GM12878 (cell line): ENCODE measurements at places on chromosomes 13 and 19. TPM values are rescaled to one million over a fixed set of nuclear protein-coding genes. Genes with fewer than 3 reads are reported as not detected.
A peak's percentile ranks its signal among the peaks of the same experiment; 100 is the strongest.

The IFT88 gene
- total RNA-seq: 3.5 and 4.3 TPM in 2 replicates

The NLRP5 gene
- not detected in 2 replicates for total RNA-seq

The ZNF418 gene
- total RNA-seq: 0.69 TPM in 2 replicates

The MCF2L gene
- total RNA-seq: 0.96 and 1.1 TPM in 2 replicates

- peak; percentile 56 for DNase-seq
- no peaks in the 10 kb centered on the region for H3K36me3 ChIP-seq
- no peaks in the 10 kb centered on the region for H3K27me3 ChIP-seq
- H3K4me3 ChIP-seq: no peak overlapping the region
- H3K27ac ChIP-seq: no peak overlapping the region; the same call in 1 of the 2 replicates
- H3K4me1 ChIP-seq: peaks cover 13% of the 10 kb centered on the region; the same call in 1 of the 2 replicates
Observed at GRCh38 chr19:51621178-51621577, 9.0 kb downstream of the SIGLEC5 start.

DNA sequence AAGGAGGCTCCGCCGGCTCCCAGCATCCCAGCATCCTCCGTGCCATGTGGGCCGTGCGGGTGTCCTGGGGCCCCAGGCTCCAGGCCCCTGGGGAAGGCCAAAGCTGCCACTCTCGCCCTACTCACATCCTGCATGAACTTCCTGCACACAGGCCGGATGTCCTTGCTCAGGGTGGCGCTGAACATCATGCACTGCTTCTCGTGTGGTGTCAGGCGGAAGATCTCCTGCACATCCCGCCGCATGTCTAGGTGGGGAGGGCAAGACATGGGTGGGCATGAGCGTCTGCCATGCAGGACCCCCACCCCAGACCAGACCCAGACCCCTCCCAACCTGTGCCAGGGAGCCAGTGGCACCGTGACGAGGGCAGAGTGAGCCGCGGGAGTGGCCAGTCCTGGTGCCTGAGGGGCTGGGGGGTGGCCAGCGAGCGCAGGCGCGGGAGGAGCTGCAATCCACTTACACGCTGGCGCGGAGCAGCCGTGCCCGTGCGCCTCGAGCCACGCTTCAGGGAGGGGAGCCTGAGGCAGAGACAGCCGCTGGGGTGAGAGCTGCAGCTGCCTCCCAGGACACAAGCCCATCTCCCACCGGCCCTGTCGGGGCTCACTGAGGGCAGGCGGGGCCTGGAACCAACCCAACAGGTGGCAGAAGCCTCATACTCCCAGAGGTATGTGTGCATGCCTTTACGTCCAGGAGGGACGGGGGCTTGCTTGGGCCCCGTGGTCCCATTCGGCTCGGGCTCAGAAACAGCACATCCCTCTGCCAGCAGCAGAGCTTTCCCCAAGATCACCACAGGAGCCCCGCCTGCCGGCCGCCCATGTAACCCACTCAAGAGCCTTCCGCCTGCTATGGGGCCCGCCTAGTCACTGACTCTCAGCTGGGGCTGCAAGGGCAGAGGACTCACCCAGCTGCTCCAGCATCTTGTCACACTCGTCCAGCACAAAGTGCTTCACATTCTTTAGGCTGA, 8.8 kb downstream of the DDX39A start:
- H3K36me3 ChIP-seq: peaks cover 33% of the 10 kb centered on the region
- DNase-seq: no peak
- H3K27me3 ChIP-seq: no peaks in the 10 kb centered on the region
- H3K27ac ChIP-seq: no peak overlapping the region
- H3K4me3 ChIP-seq: no peak overlapping the region

DNA sequence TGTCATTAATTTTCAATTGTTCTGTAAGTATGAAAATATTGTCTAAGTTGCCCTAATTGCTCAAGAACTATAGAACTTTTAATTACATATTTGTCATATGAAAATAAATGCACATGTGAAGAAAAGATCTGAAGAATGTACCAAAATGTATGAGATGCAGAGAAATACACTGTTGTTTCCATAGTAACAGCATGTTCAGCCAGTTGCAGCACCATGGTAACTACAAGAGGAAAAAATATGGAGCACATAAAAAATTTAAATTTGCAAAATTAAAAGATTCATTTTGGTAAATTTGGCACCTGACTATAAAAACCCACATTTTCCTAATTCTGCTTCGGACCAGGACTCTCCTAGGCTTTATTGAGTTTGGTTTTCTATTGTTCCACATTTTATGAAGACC, 1170.0 kb upstream of the MIR17HG start:
- no peak for DNase-seq
- H3K4me1 ChIP-seq: no peaks in the 10 kb centered on the region
- H3K27ac ChIP-seq: no peak overlapping the region
- no peaks in the 10 kb centered on the region for H3K36me3 ChIP-seq

DNA sequence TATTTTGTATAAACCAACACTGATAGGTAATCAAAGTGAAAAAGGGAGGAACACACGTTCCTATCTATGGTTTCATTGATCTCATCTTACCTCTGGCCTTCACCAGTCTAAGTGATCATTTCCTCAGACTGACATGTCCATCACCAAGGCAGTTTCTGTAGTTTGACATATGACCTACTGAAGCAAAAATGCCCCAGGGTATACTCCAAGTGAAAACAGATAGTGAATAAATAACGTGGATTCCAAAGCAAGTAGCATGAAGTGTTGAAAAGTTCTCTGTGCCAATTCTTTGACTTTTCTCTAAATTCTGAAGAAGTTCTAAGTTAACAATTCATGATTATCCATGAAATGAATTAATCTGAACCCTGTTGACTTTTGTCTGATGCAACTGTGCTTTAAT, 334.2 kb upstream of the SGCG start:
- no peaks in the 10 kb centered on the region for H3K4me1 ChIP-seq
- H3K4me3 ChIP-seq: no peak overlapping the region
- H3K27me3 ChIP-seq: no peaks in the 10 kb centered on the region
- no peaks in the 10 kb centered on the region for H3K36me3 ChIP-seq
- no peak for DNase-seq

GRCh38 chr19:56538761-56539263, at the start of gene ZFP28:
ZFP28 (plus strand) TSS chr19:56538948; CDS start chr19:56539019, 71 bp downstream.
- no peak within 1 kb of the TSS for H3K27ac ChIP-seq
- no peak within 1 kb of the TSS for H3K4me3 ChIP-seq
- no peak for DNase-seq
- H3K4me1 ChIP-seq: no peaks in the 10 kb centered on the region
- no peaks in the 10 kb centered on the region for H3K36me3 ChIP-seq

DNA sequence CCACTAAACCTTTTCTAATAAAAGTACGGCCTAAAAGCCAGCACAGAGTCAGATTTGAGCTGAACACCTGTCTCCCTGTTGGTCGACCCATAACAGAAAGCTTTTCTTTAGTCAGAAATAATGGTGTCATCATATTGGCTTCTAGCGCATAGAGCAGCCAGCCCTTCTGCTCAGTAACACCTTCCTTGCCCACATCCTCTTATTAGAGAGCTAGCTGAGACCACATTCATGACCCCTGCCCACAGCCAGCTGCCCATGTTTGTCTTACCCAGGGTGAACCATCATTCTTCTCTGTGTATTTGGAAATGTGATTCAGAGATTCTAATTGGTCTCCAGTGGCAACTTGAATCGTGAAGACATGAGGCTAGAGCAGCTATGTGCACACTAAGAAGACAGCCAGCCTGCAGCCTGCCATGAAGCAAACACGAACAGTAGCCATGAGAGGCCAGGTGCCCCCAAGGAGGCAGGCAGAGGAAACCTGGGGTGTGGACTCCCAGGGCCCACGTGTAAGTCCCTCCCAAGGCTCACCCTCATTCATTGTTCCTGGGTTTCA, 82.3 kb upstream of the PDCD5 start:
- no peaks in the 10 kb centered on the region for H3K4me1 ChIP-seq
- DNase-seq: no peak
- H3K27ac ChIP-seq: no peak overlapping the region
- no peaks in the 10 kb centered on the region for H3K27me3 ChIP-seq

GRCh38 chr13:100214886-100215285, 126.0 kb downstream of the PCCA start:
- H3K4me1 ChIP-seq: no peaks in the 10 kb centered on the region
- DNase-seq: no peak
- no peaks in the 10 kb centered on the region for H3K27me3 ChIP-seq
- H3K36me3 ChIP-seq: no peaks in the 10 kb centered on the region

- H3K4me3 ChIP-seq: no peak overlapping the region
- no peaks in the 10 kb centered on the region for H3K27me3 ChIP-seq
- no peak for DNase-seq
- no peaks in the 10 kb centered on the region for H3K4me1 ChIP-seq
- no peaks in the 10 kb centered on the region for H3K36me3 ChIP-seq
Observed at GRCh38 chr13:51874651-51875050, 12.9 kb downstream of the CCDC70 start.

- H3K4me3 ChIP-seq: no peak overlapping the region
- no peaks in the 10 kb centered on the region for H3K36me3 ChIP-seq
- no peaks in the 10 kb centered on the region for H3K4me1 ChIP-seq
- H3K27ac ChIP-seq: no peak overlapping the region
Observed at GRCh38 chr13:45545686-45546409, 69.7 kb downstream of the ERICH6B start.

DNA sequence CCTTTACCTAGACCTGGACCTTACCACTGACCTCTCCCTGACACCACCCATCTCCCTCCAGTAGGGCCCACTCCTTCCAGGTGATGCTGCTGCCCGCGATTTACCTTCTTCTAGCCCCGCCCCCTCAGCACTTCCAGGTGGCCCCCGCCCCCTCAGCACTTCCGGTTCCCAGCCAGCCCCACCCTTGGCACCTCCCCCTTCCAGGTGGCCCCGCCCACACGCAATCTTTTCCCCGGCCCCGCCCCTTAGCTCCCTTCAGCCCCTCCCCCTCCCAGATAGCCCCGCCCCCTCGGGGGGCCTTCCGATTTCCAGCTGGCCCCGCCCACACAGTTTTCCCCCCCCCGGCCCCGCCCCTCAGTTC, 586 bp downstream of the LIG1 start:
- H3K4me1 ChIP-seq: peaks cover 19% of the 10 kb centered on the region
- peak overlapping the region; percentile 99 for H3K4me3 ChIP-seq
- H3K36me3 ChIP-seq: no peaks in the 10 kb centered on the region; the same call in 1 of the 2 replicates
- no peaks in the 10 kb centered on the region for H3K27me3 ChIP-seq

DNA sequence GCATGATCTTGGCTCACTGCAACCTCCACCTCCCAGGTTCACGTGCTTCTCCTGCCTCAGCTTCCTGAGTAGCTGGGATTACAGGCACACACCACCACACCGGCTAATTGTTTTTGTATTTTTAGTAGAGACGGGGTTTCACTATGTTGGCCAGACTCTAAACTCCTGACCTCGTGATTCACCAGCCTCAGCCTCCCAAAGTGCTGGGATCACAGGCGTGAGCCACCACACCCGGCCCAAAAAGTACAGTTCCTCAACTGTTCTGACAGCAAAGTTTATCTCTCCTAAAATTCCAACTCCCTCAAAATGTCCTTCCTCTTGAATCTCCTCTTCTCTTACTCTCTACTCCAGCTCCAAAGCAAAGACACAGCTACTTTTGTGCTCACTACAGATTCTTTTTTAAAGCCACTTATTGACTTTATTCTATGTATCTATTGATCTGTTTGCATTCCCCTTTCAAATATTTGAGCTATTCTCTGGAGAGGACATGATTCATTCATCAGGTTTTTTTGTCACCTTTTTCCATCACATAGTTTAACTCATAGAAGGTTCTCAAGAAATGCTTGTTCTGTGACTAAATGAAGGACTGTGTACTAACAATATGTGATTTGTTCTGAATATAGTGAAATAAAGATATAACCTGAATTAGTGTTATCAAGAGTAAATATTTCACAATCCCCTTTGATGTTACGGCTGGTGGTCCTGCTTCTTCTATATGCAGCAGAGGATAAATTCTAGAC, 142.2 kb downstream of the TBC1D4 start:
- H3K4me3 ChIP-seq: no peak overlapping the region
- H3K4me1 ChIP-seq: no peaks in the 10 kb centered on the region
- H3K27me3 ChIP-seq: no peaks in the 10 kb centered on the region
- no peak for DNase-seq
- H3K36me3 ChIP-seq: no peaks in the 10 kb centered on the region

GRCh38 chr19:23286477-23286876, 36.3 kb upstream of the ZNF724 start:
- H3K27ac ChIP-seq: no peak overlapping the region
- no peaks in the 10 kb centered on the region for H3K36me3 ChIP-seq
- no peak overlapping the region for H3K4me3 ChIP-seq
- no peaks in the 10 kb centered on the region for H3K27me3 ChIP-seq
- no peaks in the 10 kb centered on the region for H3K4me1 ChIP-seq

DNA sequence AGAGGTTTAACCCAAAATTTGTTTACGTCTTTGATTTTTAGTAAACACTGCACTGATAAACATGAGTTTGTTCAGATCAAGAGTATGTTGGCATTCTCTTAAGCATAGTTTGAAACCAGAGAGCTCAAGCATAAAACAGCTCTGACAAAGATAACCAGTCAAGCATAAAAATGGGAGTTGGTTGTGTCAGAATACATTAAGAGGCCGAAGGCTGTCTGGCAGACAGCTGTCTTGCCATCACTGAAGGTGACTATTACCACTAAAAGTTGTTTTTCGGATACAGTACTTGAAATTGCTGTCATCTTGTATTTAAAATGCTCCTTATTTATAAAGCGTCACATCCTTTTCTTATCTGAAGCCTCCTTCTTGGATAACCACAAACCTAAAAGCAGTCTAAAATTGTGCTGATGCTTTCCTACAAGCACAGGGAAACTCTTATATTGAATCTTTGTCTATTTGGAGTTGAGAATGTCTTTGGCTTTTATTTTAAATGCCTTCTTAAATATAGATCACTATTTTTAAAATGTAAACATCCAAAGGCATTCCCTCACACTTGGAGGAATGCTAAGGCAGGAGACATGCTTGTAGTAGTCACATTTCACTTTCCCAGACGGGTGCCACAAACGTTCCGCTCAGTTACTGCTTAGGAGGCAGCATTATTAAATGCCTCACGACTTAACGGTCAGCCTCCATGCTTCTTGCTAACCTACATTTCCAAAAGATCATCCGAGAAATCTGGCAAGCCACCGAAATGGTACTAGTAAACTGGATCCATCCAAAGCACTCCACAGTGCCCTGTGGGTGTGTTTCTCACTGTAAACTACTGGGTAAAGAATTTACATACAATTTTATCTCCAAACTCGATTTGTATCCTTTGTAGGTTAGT, 1.5 kb downstream of the SMAD9 start:
- no peak overlapping the region for H3K27ac ChIP-seq
- no peak overlapping the region for H3K4me3 ChIP-seq
- H3K36me3 ChIP-seq: no peaks in the 10 kb centered on the region
- H3K4me1 ChIP-seq: peaks cover 6% of the 10 kb centered on the region
- peaks cover 11% of the 10 kb centered on the region for H3K27me3 ChIP-seq

GRCh38 chr13:108365255-108365654, 95.7 kb downstream of the TNFSF13B start:
- no peaks in the 10 kb centered on the region for H3K36me3 ChIP-seq
- H3K27me3 ChIP-seq: no peaks in the 10 kb centered on the region
- H3K4me1 ChIP-seq: no peaks in the 10 kb centered on the region
- H3K4me3 ChIP-seq: no peak overlapping the region
- H3K27ac ChIP-seq: no peak overlapping the region
- DNase-seq: no peak
